CD4-positive, alpha-beta T cell treated with Interleukin-4 for 4 hours (primary cell): ENCODE measurements at places on chromosomes 1 and 21.
A peak's percentile ranks its signal among the peaks of the same experiment; 100 is the strongest.

DNA sequence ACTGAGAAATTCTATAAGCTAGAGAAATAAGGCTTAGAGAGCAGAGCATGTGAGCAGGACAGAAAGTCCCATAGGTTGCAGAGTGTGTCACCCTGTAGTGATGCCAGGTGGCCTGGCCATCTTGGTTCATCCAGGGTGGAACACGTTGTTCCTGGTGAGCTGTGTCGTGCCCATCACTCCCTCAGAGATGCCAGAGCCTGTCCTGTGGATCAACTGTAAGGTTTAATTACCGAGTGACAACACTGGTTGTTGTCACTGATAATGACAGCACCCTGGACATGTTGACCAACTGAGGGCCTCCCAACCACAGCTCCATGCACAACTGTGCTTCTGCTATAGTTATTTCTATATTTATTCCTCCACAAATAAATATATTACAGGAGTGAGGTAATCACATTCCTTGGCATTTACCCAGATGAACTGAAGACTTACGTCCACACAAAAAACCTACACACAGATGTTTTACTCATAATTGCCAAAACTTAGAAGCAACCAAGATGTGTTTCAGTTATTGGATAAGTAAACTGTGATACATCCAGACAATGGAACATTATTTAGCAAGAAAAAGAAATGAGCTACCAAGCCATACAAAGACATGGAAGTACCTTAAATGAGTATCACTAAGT, 6.2 kb downstream of the C1orf198 start:
- DNase-seq = no peak

DNA sequence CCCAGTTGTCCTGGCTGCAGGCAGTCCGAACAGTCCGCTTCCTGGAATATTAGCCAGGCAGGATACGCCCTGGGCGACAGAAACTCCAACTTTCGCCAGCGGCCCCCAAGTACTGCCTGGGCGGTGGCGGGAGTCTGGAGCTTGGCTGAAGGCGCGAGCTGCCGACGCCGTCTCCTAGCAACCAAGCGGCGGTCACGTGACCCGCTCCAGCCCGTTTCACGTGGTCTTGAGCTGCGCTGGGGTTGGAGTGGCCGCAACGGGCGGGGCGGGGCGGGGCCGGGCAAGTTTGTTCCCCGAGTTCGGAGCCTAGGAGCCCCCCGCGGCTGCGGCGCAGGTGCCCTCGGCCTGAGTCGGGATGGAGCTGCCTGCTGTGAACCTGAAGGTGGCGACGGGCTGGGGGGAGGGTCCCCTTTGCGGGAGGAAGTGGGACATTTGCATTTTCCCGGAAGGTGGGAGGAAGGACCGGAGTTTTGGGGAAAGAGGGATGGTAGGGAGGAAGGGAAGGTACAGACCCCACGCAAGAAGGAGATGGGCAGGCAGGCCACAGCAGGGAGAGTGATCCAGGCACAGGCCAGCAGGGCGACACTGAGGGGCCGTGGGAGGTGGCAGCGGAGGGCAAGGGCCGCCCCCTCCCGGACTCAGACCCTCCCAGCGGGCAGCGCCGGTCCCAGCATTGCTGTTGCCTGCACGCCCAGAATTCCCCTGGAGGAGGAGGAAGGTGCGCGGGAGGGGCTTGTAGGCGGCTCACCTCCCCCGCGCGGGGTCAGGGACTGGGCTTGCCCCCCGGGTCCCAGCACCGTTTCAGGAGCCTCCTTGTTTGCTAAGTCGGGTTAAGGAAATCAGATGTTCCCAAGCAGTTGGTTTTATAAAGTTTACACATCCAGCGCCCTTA, at the start of gene AGTRAP:
Gene AGTRAP, plus strand, starts transcription at position 283 of the 892 bp plus-strand sequence. Its CDS starts 73 bp downstream, at position 356.
- DNase-seq = peak; percentile 85

- no peak for DNase-seq
Observed at GRCh38 chr1:63319046-63320021, 3.0 kb upstream of the FOXD3 start.

GRCh38 chr1:7783178-7783711, 846 bp upstream of the PER3 start:
- no peak for DNase-seq

DNA sequence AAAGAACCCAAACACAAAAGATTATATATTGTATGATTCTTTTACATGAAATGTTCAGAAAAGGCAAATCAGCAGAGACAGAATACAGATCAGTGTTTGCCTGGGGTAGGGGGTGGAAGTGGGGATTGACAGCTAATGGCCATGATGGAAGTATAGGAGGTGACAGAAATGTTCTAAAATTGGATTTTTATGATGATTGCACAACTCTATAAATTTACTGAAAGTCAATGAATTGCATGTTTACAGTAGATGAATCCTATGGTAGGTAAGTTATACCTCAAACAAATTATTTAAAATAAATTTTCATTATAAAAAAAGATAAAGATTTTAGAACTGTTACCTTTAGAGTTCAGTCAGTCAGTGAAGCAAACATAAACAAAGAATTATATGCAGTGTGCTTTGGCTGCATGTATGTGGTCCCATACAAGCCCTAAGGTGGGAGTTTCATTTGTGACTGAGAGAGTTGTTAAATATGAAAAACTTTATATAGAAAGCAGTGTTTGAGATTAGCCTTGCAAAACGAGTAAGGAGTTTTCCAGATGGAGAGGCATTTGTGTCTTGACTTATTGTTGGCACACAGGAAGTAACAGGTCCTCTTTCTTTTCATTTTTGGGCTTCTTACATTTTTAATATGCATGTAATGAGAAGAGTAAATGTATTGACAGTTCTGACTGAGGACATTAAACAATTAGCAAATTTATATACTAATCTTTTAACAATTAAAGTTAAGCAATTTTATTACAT, 115.6 kb upstream of the KIAA1614 start:
- no peak for DNase-seq

DNA sequence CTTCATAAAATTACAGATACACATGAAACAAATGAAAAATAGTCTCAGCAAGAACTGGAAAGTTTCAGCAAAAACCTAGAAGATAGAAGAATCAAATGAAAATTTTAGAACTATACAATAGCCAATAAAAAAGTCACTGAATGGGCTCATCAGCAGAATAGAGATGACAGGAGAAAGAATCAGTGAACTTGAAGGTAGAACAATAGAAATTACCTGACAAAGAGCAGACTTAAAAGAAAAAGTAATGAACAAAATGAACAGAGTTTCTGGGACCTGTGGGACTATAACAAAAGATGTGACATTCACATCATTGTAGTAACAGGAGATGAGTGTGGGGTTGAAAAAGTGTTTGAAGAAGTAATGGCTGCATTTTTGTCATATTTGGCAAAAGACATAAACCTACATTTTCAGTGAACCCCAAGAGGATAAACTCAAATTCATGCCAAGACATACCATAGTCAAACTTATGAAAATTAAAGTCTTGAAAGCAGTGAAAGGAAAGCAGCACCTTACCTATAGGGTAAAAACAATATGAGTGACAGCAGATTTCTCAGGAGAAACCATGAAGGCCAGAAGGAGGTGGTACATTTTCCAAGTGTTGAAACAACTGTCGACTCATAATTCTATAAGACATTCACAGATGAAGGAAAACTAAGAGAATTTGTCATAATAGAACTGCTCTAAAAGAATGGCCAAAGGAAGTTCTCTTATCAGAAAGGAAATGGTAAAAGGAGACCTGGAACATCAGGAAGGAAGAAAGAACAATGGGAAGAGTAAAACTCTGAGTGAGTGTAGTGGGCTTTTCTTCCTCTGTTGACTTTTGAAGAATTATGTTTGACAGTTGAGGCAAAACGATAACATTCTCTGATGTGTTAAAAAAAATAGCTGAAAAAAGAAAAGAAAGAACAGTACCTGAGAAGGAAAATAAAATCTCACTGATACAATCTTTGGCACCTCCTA, 23.5 kb downstream of the NTPCR start:
- no peak for DNase-seq

GRCh38 chr1:109821831-109822745, 58.4 kb upstream of the EPS8L3 start:
- DNase-seq = no peak

GRCh38 chr1:231803353-231803752, 176.8 kb downstream of the DISC1 start:
- DNase-seq = peak; percentile 0

- no peak for DNase-seq
Observed at GRCh38 chr21:14273736-14274538, 58.0 kb downstream of the RBM11 start.

- DNase-seq = no peak
Observed at GRCh38 chr1:29673669-29674626, 437.6 kb downstream of the PTPRU start.

DNA sequence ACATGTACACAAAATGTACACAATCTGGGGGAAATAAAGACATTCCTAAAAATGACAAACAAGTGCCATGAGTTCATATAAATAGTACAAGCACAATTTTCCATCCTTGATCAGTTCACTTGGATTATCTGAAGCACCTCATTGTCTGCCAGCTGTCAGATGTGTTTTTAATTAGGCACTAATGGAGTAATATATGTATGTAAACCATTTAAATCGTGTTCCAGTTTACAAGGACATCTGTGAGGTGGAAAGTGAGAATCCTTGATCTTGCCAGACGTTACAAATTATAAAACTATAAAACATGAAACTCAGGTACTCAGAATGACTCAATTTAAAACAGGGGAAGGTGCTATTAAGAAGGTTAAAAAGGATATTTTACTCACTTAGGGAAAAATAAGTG, 1312.2 kb downstream of the PLA2G4A start:
- DNase-seq = no peak

DNA sequence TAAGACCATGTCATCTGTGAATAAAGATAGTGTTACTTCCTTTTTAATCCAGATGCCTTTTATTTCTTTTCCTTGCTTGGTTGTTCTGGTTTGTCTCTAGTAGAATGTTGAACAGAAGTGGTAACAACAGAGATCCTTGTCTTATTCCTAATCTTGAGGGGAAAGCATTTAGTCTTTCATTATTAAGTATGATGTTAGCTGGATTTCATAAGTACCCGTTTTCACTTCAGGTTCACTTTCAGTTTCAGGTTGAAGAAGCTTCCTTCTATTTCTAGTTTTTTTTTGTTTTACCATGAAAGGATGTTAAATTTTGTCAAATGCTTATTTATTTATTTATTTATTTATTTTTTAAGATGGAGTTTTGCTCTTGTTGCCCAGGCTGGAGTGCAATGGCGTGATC, 22.3 kb upstream of the AGPAT3 start:
- no peak for DNase-seq

GRCh38 chr1:93980320-93981273, 71.4 kb upstream of the GCLM start:
- DNase-seq = no peak

GRCh38 chr1:152699746-152700145, 1.6 kb downstream of the LCE2A start:
- DNase-seq = no peak

- peak; percentile 52 for DNase-seq
Observed at GRCh38 chr1:46533179-46533864, 18.1 kb downstream of the KNCN start.
